ENCODE measurements at places on chromosomes 16 and 17. TPM values are rescaled to one million over a fixed set of nuclear protein-coding genes. Genes with fewer than 3 reads are reported as not detected.
A peak's percentile ranks its signal among the peaks of the same experiment; 100 is the strongest.

GRCh38 chr16:48603647-48604376, 6.2 kb downstream of the N4BP1 start:
- no peaks in the 10 kb centered on the region for H3K27me3 ChIP-seq
- no peak overlapping the region for H3K27ac ChIP-seq
- DNase-seq = no peak
- no peaks in the 10 kb centered on the region for H3K36me3 ChIP-seq

- no peaks in the 10 kb centered on the region for H3K4me1 ChIP-seq
- no peak overlapping the region for H3K27ac ChIP-seq
- H3K36me3 ChIP-seq = no peaks in the 10 kb centered on the region
- no peaks in the 10 kb centered on the region for H3K27me3 ChIP-seq
Observed at GRCh38 chr17:28765038-28765437, 21.2 kb downstream of the TRAF4 start.

DNA sequence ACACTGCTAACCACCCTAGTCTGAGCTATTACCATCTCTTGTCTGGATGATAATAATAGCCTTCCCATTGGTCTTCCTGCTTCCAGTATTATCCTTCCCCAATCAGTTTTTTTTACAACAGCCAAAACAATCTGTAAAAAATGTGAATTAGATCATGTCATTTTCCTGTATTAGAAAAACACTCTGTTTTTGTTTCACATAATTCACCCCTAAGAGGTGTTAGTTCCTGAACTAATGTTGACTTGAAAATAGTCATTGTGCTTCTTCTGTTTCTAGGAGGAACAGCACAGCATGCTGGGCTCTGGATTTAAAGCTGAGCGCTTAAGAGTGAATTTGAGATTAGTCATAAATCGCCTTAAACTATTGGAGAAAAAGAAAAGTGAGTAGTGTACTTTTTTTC, 20.0 kb downstream of the IST1 start:
- no peaks in the 10 kb centered on the region for H3K27me3 ChIP-seq
- DNase-seq = no peak
- no peak overlapping the region for H3K4me3 ChIP-seq

- peak overlapping the region; percentile 65 for H3K27ac ChIP-seq
- peaks cover 16% of the 10 kb centered on the region for H3K4me1 ChIP-seq
- peak; percentile 52 for DNase-seq
- peak overlapping the region; percentile 87 for H3K4me3 ChIP-seq
- no peaks in the 10 kb centered on the region for H3K27me3 ChIP-seq
Observed at GRCh38 chr17:73191443-73192205, 1.2 kb upstream of the COG1 start.

DNA sequence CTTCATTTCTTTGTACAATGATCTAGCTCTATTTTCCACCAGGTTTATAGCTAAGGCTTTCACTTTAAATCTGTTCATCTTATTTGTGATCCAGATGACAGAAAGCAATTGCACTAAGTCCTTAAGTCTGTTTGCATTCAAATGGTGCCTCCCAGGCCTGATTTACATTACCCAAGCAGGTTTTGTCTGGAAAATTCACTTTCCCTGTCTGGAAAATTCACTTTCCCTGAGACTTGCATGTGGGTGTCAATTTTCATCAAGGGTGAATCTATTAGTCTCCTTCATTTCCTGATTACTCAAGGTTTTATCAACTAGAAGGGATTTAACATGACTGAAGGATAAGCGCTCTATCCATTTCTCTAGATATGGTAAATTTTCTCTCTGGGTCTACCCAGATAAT, 1480.2 kb upstream of the GOT2 start:
- no peaks in the 10 kb centered on the region for H3K36me3 ChIP-seq
- no peaks in the 10 kb centered on the region for H3K4me1 ChIP-seq
- H3K27ac ChIP-seq = no peak overlapping the region
- DNase-seq = no peak

- peaks cover 17% of the 10 kb centered on the region for H3K4me1 ChIP-seq
- H3K36me3 ChIP-seq = no peaks in the 10 kb centered on the region
- DNase-seq = no peak
- H3K27ac ChIP-seq = no peak overlapping the region
Observed at GRCh38 chr17:4566785-4567184, 6.4 kb upstream of the GGT6 start.

GRCh38 chr16:49452578-49452977, 79.0 kb downstream of the C16orf78 start:
- H3K27ac ChIP-seq = no peak overlapping the region
- no peaks in the 10 kb centered on the region for H3K27me3 ChIP-seq
- no peak for DNase-seq
- no peak overlapping the region for H3K4me3 ChIP-seq
- no peaks in the 10 kb centered on the region for H3K4me1 ChIP-seq
- H3K36me3 ChIP-seq = no peaks in the 10 kb centered on the region

GRCh38 chr17:19805006-19805405, 56.9 kb upstream of the ALDH3A1 start:
- H3K36me3 ChIP-seq = peaks cover 14% of the 10 kb centered on the region
- no peaks in the 10 kb centered on the region for H3K27me3 ChIP-seq
- H3K4me1 ChIP-seq = peaks cover 8% of the 10 kb centered on the region
- H3K4me3 ChIP-seq = no peak overlapping the region

DNA sequence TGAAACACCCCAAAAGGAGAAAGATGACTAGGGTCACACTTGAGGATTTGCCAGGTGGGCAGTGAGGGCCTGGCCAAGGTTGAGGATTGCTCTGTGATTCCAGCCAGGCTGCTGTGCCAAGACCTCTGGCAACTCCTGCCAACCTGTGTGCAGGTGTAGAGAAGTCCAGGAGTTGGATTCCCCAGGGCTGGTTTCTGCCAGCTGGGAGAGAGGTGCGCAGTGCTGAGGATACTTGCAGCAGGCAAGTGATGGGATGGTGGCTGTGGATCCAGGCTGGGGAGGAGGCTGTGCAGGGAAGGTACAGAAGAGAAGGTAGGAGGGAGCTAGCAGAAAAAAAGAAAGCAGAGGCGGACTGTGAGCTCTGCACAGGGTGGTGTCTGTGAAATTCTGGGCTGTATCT, 6.6 kb downstream of the RIPOR1 start:
- H3K27ac ChIP-seq = no peak overlapping the region
- no peak overlapping the region for H3K4me3 ChIP-seq
- peaks cover 32% of the 10 kb centered on the region for H3K4me1 ChIP-seq
- peaks cover 6% of the 10 kb centered on the region for H3K27me3 ChIP-seq

- H3K27me3 ChIP-seq = no peaks in the 10 kb centered on the region
- H3K4me3 ChIP-seq = no peak overlapping the region
- no peak for DNase-seq
Observed at GRCh38 chr17:51819341-51820219, 338.9 kb downstream of the CA10 start.

- H3K36me3 ChIP-seq = no peaks in the 10 kb centered on the region
- H3K4me1 ChIP-seq = peaks cover 17% of the 10 kb centered on the region
- DNase-seq = no peak
- H3K27me3 ChIP-seq = no peaks in the 10 kb centered on the region
- no peak overlapping the region for H3K4me3 ChIP-seq
- no peak overlapping the region for H3K27ac ChIP-seq
Observed at GRCh38 chr16:46976550-46976949, 3.1 kb upstream of the DNAJA2 start.

DNA sequence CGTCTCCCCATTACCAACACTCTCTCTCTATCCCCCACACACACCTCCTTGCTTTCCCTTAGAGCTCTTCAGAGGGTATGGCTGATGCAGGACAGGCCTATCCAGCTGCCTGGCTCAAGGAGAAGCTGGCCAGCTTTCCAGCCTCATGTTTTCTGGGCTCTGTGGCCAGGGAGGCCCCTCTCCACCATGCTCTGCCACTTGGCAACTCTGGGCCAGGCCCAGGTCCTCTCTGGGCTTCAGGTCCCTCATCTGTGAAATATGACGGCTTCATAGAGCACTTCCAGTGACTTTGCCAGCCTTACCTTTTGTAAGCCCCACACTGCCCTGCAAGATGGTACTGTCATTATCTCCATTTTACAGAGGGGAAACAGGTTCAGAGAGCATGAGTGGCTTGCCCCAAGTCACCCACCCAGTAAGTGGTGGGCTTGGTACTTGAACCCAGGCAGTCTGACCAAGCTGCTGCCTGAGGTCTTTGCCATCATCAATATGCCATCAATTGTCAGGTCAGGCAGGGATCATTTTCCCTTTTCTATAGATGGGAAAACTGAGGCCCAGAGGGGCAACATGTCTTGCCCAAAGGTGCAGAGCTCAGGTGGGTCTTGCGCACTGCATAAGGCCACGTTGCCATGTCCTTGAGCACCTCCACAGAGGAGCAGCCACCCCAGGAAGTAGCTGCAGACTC, 548 bp upstream of the ADGRG5 start:
- H3K27me3 ChIP-seq = no peaks in the 10 kb centered on the region
- H3K4me3 ChIP-seq = peak overlapping the region; percentile 52
- H3K36me3 ChIP-seq = no peaks in the 10 kb centered on the region
- H3K4me1 ChIP-seq = peaks cover 66% of the 10 kb centered on the region
- H3K27ac ChIP-seq = no peak overlapping the region

- no peak overlapping the region for H3K4me3 ChIP-seq
- no peak for DNase-seq
- H3K27ac ChIP-seq = no peak overlapping the region
- peaks cover 5% of the 10 kb centered on the region for H3K36me3 ChIP-seq
- peaks cover 40% of the 10 kb centered on the region for H3K4me1 ChIP-seq
- H3K27me3 ChIP-seq = no peaks in the 10 kb centered on the region
Observed at GRCh38 chr17:57288773-57289121, 32.4 kb downstream of the MSI2 start.

DNA sequence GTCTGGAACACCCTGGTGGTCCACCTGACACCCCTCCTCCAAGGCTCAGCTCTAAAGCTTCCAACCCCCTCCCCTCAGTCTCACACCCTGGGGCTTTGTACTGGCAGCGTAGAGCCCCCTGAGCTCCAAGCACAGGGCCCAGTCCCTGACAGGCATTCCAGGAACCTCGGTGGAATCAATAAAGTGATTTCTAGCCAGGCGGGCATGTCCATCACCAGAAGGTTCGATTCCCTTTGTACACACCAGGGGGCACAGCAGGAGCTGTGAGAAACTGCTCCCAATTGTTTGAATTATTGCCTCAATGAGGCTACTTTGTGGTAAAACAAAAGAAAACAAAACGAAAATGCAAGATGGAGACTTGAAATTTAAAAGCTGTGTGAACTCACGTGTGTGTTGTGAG, 51.8 kb downstream of the SMPD3 start:
- H3K27ac ChIP-seq = no peak overlapping the region
- DNase-seq = peak; percentile 75
- peaks cover 27% of the 10 kb centered on the region for H3K4me1 ChIP-seq
- no peak overlapping the region for H3K4me3 ChIP-seq
- H3K36me3 ChIP-seq = no peaks in the 10 kb centered on the region
- no peaks in the 10 kb centered on the region for H3K27me3 ChIP-seq

GRCh38 chr17:74235040-74235581, 21.7 kb downstream of the TTYH2 start:
- no peaks in the 10 kb centered on the region for H3K27me3 ChIP-seq
- H3K4me1 ChIP-seq = no peaks in the 10 kb centered on the region
- H3K36me3 ChIP-seq = no peaks in the 10 kb centered on the region
- H3K4me3 ChIP-seq = no peak overlapping the region
- no peak for DNase-seq

GRCh38 chr17:42087042-42087701, 11.1 kb downstream of the ZNF385C start:
- H3K27ac ChIP-seq = no peak overlapping the region
- no peaks in the 10 kb centered on the region for H3K4me1 ChIP-seq
- no peak overlapping the region for H3K4me3 ChIP-seq
- no peak for DNase-seq

GRCh38 chr16:85936816-85937215, 37.9 kb downstream of the IRF8 start:
- DNase-seq = no peak
- H3K27me3 ChIP-seq = no peaks in the 10 kb centered on the region
- no peaks in the 10 kb centered on the region for H3K36me3 ChIP-seq

DNA sequence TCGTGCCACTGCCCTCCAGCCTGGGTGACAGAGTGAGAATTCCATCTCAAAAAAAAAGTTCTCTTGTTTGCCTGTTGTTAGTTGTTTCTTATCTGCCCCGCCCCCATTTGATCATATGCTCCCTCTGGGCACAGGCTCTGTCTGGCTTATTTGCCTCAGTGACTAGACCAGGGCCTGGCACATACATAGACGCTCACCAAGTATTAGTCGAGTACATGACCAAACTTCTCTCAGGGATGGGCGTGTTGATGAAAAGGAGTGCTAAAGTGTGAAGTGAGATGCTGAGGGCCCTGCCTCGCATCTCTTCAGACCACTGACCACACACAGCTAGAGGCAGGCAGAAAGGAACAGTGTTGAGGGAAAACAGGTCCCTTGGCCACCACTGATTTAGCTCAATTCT, 3.3 kb upstream of the HELZ start:
- no peak overlapping the region for H3K27ac ChIP-seq
- H3K4me1 ChIP-seq = peaks cover 26% of the 10 kb centered on the region
- H3K36me3 ChIP-seq = no peaks in the 10 kb centered on the region
- no peak overlapping the region for H3K4me3 ChIP-seq

GRCh38 chr16:52558448-52558847, 11.5 kb upstream of the TOX3 start:
- no peaks in the 10 kb centered on the region for H3K36me3 ChIP-seq
- no peaks in the 10 kb centered on the region for H3K27me3 ChIP-seq
- DNase-seq = no peak

Gene USP6
- total RNA-seq = not detected

Gene C17orf107
- total RNA-seq = 2.2 TPM

Gene TMEM238L
- total RNA-seq = not detected

Gene RAP1GAP2
- total RNA-seq = 1.2 TPM

Gene SHBG
- total RNA-seq = not detected

Gene ADGRG3
- total RNA-seq = not detected

Gene BCO1
- total RNA-seq = not detected

Gene DHRS7C
- total RNA-seq = not detected

Gene NEUROD2
- not detected for total RNA-seq

Gene TERB1
- total RNA-seq = 0.20 TPM

Gene C16orf54
- total RNA-seq = 32.3 TPM

Gene RSKR
- total RNA-seq = 19.3 TPM

Gene KRTAP4-3
- not detected for total RNA-seq

Gene UTS2R
- total RNA-seq = not detected

Data from CD8-positive, alpha-beta memory T cell (primary cell).